ENCODE measurements at places on chromosomes 13 and 19. TPM values are rescaled to one million over a fixed set of nuclear protein-coding genes. Genes with fewer than 3 reads are reported as not detected.

ZNF823 gene
- 7.0 TPM for total RNA-seq

ZNF497 gene
- 2.8 TPM for total RNA-seq

BRSK1 gene
- total RNA-seq, result 335 TPM

CYP2F1 gene
- not detected for total RNA-seq

GZMM gene
- not detected for total RNA-seq

CEACAM7 gene
- not detected for total RNA-seq

Measured in dorsolateral prefrontal cortex (tissue), 122 donors.